ENCODE measurements at places on chromosomes 1 and 21.

- no peak overlapping the region for H3K27ac ChIP-seq
- H3K4me3 ChIP-seq, result no peak overlapping the region
- peaks cover 22% of the 10 kb centered on the region for H3K36me3 ChIP-seq
- no peaks in the 10 kb centered on the region for H3K27me3 ChIP-seq
Observed at GRCh38 chr1:186958520-186958919, 129.8 kb downstream of the PLA2G4A start.

DNA sequence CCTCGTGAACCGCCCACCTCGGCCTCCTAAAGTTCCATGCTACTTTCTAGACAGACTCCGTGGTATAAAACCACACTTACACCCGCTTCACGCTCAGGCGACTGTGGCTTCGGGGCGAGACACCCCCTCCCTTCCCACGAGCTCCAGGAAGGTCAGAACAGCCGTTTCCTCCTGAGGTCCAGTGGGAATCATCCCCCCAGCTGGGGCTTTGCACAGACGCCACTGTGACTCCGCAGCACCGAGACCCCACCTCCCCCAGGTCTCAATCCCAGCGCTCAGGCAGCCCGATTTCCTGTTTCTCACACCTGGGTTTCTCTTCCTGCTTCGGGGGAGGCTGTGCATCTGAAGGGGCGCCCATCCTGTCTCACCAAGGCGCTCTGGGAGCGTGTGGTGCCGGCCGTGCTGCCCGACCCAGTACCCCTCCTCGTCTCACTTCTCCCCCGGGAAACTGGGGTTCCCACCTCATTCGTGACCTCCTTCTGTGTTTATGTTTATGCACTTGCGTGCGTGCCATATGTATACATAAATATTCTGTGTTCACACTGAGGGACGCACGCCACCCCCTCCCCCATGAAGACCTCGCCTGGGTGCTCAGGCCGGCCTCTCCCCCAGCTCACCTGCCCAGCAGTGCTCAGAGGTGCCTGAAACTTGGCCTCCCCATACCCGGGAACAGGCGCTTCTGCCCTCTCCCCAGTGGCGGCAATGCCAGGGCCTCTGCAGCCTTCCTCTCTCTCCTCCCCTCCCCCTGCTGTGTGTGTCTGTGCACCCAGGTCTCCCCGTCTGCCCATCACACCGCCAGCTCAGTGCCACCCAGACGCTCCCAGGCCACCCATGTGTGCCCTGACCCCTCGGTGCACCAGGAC, 14.6 kb downstream of the SLC35E2B start:
- DNase-seq, result no peak
- H3K36me3 ChIP-seq, result no peaks in the 10 kb centered on the region
- peak overlapping the region; percentile 51 for H3K27ac ChIP-seq
- peak overlapping the region; percentile 28 for H3K4me3 ChIP-seq
- peaks cover 9% of the 10 kb centered on the region for H3K4me1 ChIP-seq

DNA sequence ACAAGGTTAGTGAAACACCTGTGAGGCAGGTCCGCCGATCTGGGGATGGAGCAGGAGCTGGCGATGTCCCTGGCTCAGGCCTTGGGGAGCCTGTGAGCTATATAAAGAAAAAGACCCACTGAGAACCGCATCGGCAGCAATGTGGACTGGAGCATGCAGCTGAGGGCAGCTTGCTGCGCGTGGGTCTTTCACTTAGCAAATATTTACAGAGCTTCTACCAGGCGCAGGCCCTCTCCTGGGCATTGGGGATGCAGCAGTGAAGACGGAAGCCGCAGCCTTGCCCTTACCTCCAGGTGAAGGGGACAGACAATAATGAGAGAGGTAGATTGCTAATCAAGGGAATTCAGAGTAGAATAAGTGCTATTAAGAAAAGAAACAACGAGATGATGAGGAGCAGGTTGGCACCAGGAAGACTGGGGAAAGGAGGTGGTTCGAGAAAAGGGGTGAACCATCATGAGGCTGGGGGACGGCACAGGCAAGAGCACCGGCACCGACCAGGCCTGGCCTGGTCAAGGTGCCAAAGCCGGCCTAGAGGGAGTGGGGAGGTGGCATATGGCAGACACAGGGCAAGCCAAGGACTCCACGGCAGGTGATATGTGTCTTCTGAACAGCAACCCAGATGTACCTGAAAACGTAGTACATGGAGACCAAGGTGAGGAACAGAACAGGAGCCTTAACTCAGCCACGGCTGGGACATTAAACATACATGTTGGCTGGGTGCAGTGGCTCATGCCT, 60.7 kb upstream of the PAX7 start:
- H3K4me1 ChIP-seq, result no peaks in the 10 kb centered on the region
- no peak overlapping the region for H3K27ac ChIP-seq
- no peak for DNase-seq
- H3K4me3 ChIP-seq, result no peak overlapping the region

DNA sequence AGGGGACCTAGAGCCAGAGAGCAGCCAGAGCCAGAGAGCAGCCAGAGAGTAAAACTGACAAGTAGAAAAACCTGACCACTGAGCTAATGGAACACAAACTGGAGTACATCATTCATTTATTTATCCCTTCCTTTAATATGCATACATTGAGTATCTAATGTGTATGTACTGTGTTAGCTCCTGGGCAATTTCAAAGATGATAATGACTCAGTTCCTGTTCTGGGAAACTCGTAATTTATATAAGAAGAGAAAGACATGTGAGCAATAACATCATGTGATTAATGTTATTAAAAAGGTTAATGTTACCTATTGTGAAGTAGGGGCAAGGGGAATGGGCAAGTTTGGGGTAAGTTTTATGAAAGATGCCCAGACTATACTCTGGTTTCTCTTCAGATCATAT, 199.9 kb downstream of the TNR start:
- no peaks in the 10 kb centered on the region for H3K27me3 ChIP-seq
- H3K27ac ChIP-seq, result no peak overlapping the region
- no peak overlapping the region for H3K4me3 ChIP-seq
- no peaks in the 10 kb centered on the region for H3K4me1 ChIP-seq
- DNase-seq, result no peak
- no peaks in the 10 kb centered on the region for H3K36me3 ChIP-seq

GRCh38 chr1:156155756-156156510, 2.5 kb downstream of the SEMA4A start:
- no peak overlapping the region for H3K4me3 ChIP-seq
- DNase-seq, result no peak
- H3K4me1 ChIP-seq, result peaks cover 22% of the 10 kb centered on the region
- H3K27ac ChIP-seq, result no peak overlapping the region

DNA sequence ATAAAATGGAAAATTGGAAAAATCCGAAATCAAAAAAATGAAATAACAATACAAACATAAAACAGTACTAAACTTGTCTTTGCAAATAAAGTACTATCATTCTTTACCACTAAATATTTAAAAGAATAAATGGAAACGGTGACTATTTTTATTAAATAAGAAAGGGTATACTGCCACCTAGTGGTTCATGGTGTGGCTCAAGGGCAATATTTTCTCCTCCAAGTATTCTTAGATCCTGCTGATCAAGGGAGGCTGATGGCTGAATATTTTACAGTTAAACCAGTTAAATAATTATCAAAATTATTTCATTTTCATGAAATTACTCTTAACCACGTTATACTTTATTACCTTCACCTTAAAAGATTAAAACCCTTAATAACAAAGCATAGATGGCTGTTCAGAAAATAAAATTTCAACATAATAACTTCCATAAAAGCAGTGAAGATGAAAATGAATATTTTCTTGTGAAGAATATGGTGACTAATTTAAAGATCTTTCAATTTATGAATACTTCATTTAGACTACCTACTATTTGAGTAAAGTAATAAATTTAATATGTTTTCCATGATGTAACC, 1793.9 kb downstream of the NCAM2 start:
- H3K27me3 ChIP-seq, result no peaks in the 10 kb centered on the region
- no peak overlapping the region for H3K4me3 ChIP-seq
- DNase-seq, result no peak
- no peaks in the 10 kb centered on the region for H3K36me3 ChIP-seq
- no peaks in the 10 kb centered on the region for H3K4me1 ChIP-seq
- no peak overlapping the region for H3K27ac ChIP-seq

GRCh38 chr21:46222436-46223116, 6.0 kb downstream of the LSS start:
- H3K4me3 ChIP-seq, result no peak overlapping the region
- H3K4me1 ChIP-seq, result peaks cover 33% of the 10 kb centered on the region
- H3K27ac ChIP-seq, result no peak overlapping the region
- H3K36me3 ChIP-seq, result peaks cover 63% of the 10 kb centered on the region
- DNase-seq, result no peak

DNA sequence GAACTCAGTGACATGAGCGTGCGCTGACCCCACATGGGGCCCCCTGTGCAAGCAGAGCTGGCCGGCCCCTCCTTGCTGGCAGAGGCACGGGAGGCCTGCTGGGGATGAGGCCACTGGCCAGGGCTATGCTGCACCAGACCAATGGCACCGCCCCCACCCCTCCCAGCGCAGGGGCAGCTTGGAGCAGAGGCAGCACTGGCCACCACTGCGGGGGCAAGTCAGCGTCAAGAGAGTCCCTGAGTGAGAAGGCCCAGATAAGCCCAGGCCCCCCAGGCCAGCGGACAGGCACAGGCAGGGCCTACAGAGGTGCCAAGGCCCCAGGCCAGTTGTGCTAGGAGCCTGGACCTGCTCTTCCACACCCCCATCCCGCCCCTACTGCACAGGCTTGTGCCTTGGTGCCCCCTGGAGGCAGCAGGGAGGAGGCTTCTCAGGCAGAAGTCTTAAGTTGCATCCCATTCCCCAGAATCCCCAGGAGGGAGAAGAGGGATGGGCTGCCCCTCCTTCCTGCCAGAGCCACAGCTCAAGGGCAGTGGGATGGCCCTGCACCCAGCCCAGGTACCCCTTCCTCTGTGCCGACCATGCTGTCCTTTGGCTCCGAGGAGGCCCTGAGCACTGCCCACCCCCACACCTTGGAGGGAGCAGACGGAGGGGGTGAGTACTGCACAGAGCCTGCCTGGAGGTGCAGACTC, 35.8 kb downstream of the EPHX1 start:
- DNase-seq, result no peak
- H3K36me3 ChIP-seq, result peaks cover 16% of the 10 kb centered on the region
- H3K27ac ChIP-seq, result no peak overlapping the region
- no peaks in the 10 kb centered on the region for H3K27me3 ChIP-seq

GRCh38 chr1:224338150-224338838, 8.3 kb upstream of the NVL start:
- H3K27me3 ChIP-seq, result no peaks in the 10 kb centered on the region
- H3K36me3 ChIP-seq, result no peaks in the 10 kb centered on the region
- no peak for DNase-seq
- H3K27ac ChIP-seq, result no peak overlapping the region
